ENCODE measurements at places on chromosomes 3 and 15. TPM values are rescaled to one million over a fixed set of nuclear protein-coding genes. Genes with fewer than 3 reads are reported as not detected.

SEMA3F gene
- total RNA-seq: 1.1 TPM

GXYLT2 gene
- total RNA-seq: 0.27 TPM

WDR72 gene
- 12.7 TPM for total RNA-seq

CEP97 gene
- total RNA-seq: 8.1 TPM

BMF gene
- total RNA-seq: 25.3 TPM

NTRK3 gene
- total RNA-seq: under 0.01 TPM

OIP5 gene
- 5.7 TPM for total RNA-seq

TLR9 gene
- under 0.01 TPM for total RNA-seq

CLSTN2 gene
- under 0.01 TPM for total RNA-seq

GATA2 gene
- total RNA-seq: 211 TPM

GOLGA8H gene
- 1.6 TPM for total RNA-seq

MELTF gene
- total RNA-seq: 11.8 TPM

HYAL1 gene
- total RNA-seq: 0.27 TPM

SLC22A13 gene
- total RNA-seq: 0.27 TPM

POLR2M gene
- total RNA-seq: 99.9 TPM

CTDSPL gene
- 37.4 TPM for total RNA-seq

GOLGA8T gene
- not detected for total RNA-seq

TUSC7 gene
- total RNA-seq: not detected

BOC gene
- under 0.01 TPM for total RNA-seq

Measured in hematopoietic multipotent progenitor cell (in vitro differentiated cells).